ENCODE measurements at places on chromosomes 2 and 18.

DNA sequence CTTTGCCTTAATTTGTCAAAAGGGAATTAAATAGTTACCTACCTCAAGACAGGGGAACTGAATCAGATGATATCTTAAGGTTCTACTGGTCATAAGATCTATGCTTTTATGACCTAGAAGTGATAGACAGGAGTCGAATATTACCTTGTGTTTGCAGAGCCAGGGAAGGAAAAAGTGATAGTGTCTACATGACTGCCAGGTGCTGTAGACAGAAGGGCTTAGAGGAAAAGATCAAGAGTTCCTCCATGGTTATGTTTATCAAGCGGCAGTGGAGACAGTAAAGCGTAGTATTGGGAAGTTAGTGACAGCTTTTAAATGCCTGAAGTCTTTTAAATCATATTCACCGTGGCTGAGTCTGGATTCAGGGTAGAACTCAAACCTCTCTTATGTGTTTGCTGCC is 11.9 kb downstream of the CRIM1 start:
- no peak for DNase-seq

GRCh38 chr2:170123593-170123992 is 54.4 kb upstream of the MYO3B start:
- peak; percentile 7 for DNase-seq

DNA sequence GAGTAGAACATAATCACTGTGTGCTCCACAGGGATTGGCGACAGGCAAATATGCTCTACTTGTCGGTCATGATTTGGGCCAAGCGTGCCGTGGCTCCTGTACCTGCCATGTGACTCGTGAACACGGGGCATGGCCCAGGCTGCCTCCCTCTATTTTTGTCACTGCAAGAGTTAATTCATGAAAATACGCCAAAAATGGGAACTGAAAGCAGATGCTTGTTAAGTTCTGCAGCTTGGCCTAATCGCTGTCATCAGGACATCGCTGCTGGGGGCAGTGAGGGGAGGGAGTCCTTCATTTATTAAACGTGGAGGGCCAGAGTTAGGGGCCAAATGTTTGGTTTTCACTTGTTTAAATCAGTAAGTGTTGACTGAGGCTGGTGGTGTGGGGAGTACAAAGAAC is 177.8 kb downstream of the BCL2 start:
- DNase-seq, result no peak

GRCh38 chr18:28284132-28284531 is 107.2 kb upstream of the CDH2 start:
- no peak for DNase-seq

- no peak for DNase-seq
Observed at GRCh38 chr2:145750144-145750543, 1230.2 kb upstream of the ZEB2 start.

DNA sequence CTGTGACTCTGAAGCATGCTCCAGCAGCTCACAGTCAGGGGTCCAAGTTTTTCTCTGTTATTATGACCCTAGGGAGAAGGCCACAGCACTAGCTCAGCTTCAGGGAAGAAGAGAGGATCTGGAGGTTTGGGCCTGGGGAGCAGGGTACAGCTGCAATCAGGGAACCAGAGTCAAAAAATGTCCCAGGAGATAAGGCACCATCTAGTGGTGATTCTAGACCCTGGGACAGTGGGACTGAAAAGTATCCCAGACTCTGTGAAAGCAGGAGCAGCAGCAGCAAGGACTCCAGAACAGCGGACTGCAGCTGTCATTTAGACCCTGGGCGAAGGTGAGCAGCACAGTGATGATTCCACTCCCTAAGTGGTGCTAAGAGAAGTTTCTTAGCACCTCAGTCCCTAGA is 278.4 kb upstream of the DDX18 start:
- no peak for DNase-seq

GRCh38 chr18:12772111-12772510 is 69.3 kb downstream of the PSMG2 start:
- no peak for DNase-seq

DNA sequence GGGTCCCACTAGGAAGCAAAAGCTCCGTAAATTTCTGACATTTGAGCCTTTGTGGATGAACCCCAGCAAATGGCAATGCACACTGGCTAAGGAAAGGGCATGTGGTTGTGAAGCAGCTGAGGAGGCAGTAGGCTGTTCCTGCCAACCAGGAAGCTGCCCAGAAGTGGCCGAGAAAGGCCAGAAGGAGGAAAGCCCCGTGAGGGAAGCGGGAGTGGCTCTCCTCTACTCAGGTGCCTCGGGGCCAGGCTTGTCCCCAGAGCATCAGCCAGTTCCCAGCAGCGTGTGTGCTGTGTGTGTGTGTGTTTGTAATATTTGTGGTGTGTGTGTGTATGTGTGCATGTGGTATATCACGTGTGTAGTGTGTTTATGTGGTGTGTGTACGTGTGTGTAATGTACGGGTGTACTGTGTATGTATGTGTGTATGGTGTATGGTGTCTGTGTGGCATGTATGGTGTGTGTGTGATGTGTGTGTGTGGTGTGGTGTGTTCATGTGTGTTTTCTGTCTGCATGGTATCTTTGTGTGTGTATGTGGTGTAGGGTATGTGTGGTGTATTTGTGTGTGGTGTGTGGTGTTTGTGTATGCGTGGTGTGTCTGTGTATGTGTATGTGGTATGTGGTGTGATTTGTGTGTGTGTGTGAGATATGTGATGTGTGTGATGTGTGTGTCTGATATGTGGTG is 90.6 kb downstream of the APOB start:
- no peak for DNase-seq

GRCh38 chr2:46161315-46161714 is 135.9 kb upstream of the EPAS1 start:
- no peak for DNase-seq

- DNase-seq, result no peak
Observed at GRCh38 chr2:148578493-148578884, 66.1 kb upstream of the EPC2 start.

GRCh38 chr18:1779587-1779986 is 791.7 kb downstream of the METTL4 start:
- DNase-seq, result no peak

DNA sequence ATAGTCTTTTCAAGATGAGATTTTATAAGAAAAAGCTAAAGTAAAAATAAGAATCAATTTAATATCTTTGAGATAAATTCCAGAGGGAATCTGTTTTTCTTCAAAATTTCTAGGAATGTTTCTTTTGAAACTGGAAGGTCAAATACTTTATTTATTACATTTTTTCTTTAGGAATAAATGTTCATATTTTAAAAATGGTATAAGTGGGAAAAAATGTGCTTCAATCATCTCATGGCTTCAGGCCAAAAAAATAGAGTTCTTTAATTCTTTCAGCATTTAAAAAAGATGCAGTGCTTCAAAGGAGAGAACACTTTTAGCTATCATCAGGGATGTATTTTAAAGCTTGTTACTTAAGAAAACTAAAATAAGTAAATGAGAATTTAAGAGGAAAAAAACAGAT is 110.6 kb downstream of the NEB start:
- no peak for DNase-seq

DNA sequence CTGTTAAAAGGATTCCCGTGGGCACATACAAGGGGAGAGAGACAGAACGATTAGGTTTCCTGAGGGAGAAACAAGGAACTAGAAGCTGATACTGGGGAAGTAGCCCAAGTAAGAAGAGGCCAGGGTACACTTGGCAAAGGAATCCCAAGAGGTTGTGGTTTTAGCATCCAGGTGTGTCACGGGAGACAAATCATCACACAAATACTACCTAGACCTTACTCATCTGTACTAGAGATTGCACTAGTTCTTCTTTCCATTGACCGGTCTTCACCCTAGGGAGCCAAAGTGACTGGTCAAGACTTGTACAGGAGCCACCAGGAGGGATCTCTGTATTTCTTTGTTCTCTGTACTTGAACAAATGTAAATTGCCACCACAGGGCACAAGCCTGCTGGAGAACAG is 14.2 kb upstream of the NR4A2 start:
- no peak for DNase-seq

DNA sequence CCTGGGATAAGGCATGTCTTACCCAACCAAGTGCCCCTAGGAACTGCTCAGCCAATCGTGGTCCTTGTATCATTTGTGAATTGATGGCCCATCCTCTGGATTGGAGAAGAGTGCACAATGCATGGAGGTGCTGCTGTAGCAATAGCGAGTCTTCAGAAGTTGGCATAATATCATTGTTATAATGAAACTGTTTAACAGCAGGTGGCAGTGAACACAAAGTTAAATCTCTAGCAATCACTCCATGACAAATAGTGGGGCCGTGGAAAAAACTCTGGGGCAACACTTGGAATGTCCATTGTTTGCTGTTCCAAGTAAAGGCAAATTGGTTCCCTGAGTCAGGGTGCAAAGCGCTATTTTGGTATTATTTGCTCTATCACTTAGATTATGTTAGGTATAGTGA is 11.4 kb downstream of the REG1A start:
- DNase-seq, result peak; percentile 10

DNA sequence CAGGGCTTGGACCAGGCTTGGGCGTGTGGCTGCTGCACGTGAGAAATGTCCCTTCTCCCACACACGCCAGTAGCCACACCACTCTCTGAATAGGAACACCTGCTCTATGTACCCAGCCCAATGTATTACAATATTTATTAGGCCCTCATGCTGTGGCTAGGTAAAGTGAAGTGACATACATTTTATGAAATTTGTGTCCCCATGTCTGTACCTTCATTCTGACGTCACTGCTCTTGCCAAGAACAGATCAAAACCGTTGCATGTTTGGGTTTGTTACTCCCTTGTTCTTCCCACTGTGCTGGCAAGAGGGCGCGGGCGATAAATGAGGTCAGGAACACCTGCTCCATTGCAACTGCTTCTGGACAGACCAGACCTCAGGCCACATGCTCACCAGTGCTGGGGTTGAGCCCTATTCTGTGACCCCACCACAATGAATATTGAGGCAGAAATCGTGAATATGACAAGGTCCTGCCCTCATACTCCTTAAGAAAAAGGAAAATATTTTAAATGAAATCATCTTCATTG is 436.4 kb upstream of the SALL3 start:
- DNase-seq, result peak; percentile 8

DNA sequence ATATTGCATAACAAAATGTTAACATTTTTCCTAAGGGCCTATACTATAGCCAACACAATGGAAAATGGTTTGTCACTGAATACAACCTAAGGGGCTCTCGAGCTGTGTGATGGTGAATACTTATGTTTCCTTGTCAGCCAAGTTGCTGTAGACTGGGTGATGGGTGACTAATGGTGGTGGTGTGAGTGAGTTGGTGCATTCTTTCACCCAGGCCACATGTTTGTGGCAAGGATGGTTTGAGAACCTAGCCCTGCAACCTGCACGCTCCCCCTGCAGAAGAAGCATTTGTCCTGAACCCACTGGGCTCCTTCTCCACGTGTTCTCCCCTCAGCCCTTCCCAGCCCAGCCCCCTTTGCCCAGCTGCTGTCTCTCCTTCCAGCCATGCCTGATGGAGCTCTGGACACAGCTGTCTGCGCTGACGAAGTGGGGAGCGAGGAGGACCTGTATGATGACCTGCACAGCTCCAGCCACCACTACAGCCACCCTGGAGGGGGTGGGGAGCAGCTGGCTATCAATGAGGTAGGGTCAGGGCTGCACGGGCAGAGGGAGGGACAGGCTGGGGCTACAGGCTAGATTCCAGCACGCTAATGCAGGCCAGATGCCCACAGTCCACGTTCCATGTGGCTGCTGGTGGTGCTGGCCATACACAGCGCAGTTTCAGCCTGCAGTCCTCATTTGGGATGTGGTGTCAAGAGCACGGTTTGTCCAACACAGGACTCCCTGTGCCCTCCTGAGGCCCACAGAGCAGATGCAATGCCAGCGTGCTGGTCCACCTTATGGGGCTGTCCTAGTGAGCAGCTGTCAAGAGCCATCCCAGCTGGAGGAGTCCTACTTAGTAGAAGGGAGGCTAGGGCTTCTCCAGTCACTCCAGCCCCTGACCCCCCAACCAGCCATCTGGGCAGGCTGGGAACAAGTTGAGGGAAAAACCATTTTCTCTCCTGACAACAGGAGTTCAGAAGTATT is 65.4 kb downstream of the FAM168B start:
- DNase-seq, result no peak

GRCh38 chr18:59516356-59517155 is 157.5 kb upstream of the LMAN1 start:
- peak; percentile 46 for DNase-seq

DNA sequence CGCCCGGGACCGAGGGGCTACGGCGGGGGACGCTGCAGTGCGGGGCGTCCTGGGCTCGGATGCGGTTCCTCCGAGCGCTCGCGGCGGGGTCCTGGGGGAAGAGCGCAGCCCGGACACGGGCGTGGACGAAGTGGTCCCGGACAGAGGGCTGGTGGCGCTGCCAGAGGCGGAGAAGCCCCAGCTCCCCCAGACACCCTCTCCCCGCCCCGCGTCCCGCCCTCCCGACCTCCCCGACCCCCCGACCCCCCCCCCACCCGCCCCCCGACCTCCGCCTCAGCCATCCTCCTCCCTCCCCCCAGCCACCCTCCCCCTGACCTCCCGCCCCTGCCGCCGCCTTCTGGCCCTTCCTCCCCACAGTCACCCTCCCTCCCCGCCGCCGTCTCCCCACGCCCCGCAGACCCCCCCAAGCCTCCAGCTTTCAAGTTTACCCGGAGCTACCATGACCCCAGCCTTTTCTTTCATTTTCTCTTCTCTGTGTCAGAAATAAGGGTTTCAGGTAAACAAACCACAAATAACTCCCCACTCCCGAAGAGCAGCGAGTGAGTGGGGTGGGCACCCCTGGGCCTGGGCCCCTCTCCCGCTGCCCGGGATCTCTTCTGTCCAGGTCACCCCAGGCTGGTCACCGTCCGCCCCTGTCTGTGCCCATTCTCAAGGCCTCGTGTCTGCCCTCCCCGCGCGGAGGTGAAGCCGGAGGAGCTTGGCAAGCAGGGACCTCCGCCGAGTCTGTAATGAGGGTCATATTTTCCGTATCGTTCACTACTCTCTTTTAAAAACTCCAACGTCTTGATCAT is 5.1 kb downstream of the NFATC1 start:
- no peak for DNase-seq

DNA sequence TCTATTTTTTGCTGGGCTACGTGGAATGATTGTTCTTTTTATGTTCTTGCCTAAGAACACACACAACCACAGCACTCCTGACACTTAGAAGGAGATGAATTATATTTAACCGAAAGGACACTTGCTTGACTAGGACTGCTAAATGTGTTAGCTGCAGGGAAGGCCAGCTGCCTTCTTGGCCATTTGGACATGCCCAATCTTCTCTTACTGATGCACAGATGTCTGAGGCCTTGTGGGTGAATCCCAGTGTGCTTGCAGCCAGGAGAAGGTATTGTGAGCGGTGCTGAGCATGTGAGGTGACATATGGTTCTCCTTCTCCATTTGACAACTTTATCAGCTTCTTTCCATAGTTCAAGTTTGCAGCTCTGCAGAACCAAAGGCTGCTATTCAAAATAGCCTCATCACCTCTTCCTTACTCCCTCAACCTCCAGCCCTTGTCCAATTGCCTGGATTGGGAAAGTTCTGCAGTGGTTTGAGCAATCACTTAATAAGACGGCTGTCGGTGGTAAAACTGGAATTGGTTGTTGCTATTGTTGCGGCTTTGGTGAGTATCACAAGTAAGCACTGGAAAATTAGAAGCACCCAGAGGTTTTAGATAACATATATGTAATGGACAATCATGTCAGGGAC is 1113.3 kb downstream of the TSN start:
- no peak for DNase-seq

GRCh38 chr2:231905026-231905425 is 21.2 kb downstream of the NPPC start:
- DNase-seq, result no peak
